ENCODE measurements at places on chromosomes 7 and 10. TPM values are rescaled to one million over a fixed set of nuclear protein-coding genes. Genes with fewer than 3 reads are reported as not detected.

The HERPUD2 gene
- 11.4 TPM for total RNA-seq

The FAM131B gene
- total RNA-seq = 3.2 TPM

- no peak for DNase-seq
These were observed 303.5 kb downstream of the PAXIP1 start for GRCh38 chr7:154699417-154699816.

- DNase-seq = no peak
These were observed 163.7 kb upstream of the AOAH start for GRCh38 chr7:36887969-36888368.

DNA sequence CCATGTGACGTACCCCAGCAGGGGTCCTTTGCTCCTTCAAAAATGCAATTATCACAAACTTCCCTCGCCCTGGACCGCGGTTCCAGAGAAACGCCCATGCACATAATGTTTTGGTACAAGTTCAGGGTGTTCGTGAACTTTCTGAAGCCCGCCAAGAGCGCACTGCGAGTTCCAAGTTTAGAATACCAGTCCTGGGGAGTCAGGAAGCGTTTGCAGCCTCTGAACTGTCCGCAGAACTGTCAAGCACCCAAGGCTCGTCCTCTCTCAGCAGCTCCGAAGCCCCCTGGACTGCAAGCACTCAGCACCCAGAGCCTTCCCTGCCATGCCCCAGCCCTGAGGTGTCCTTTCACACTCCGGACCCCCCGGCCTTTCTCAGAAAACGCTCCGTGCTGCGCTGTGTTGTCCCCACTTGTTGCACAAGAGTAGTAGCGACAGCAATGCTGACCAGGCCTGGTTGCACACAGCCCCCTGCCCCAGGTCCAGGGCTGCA lies 30.3 kb downstream of the CALML3 start:
- peak; percentile 36 for DNase-seq

All from fibroblast of the aortic adventitia (primary cell).